Brain microvascular endothelial cell (primary cell): ENCODE measurements at places on chromosomes 11 and 22.

GRCh38 chr11:6746086-6746618 lies 25.6 kb downstream of the OR2AG2 start:
- no peak for DNase-seq

DNA sequence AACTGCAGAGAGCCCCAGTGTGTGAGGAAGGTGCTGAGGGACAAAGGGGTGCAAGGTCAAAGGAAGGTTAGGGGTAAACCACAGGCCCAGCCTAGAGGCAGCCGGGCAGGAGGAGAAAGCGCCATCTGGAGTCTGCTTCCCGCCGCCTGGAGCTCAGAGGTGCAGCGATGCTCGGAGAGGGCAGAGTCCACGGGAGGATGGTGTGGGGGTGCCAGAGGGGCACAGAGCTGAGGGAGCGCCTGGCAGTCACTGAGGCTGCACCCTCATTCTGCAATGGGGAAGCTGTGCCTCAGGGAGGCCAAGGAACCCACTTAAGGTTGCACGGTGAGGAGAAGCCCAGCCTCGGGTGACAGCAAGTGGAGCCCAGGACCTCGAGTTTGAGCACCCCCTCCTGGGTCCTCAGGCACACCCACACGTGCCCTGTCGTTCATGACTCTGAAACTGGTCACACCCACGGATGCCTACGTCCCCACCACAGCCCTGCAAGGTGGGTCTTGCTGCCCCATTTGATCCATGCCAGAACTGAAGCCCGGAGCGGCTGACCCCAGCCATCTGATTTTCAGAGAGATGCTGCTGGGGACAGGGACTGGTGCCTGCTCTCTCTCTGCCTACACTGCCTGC lies 1.6 kb downstream of the IL2RB start:
- DNase-seq = no peak

GRCh38 chr11:27679136-27680015 lies 20.9 kb downstream of the BDNF start:
- DNase-seq = no peak

- DNase-seq = no peak
Measured at GRCh38 chr22:29493636-29494035, 13.6 kb downstream of the NEFH start.

- DNase-seq = no peak
Measured at GRCh38 chr11:67389477-67389876, 2.3 kb upstream of the RAD9A start.

GRCh38 chr11:76863196-76863777 lies 2.6 kb downstream of the ACER3 start:
- DNase-seq = no peak
